Esophagus squamous epithelium (tissue), 5 donors: ENCODE measurements at places on chromosomes 5 and 9.

GRCh38 chr5:128596071-128596470 lies 58.0 kb upstream of the FBN2 start:
- no peak for DNase-seq

- no peak for DNase-seq
These were observed 72.7 kb upstream of the RNU6ATAC start for GRCh38 chr9:134236935-134237629.

GRCh38 chr5:97629276-97629675 lies 446.2 kb upstream of the RIOK2 start:
- no peak for DNase-seq

- no peak for DNase-seq
These were observed 7.5 kb upstream of the PHYHD1 start for GRCh38 chr9:128913048-128913900.

DNA sequence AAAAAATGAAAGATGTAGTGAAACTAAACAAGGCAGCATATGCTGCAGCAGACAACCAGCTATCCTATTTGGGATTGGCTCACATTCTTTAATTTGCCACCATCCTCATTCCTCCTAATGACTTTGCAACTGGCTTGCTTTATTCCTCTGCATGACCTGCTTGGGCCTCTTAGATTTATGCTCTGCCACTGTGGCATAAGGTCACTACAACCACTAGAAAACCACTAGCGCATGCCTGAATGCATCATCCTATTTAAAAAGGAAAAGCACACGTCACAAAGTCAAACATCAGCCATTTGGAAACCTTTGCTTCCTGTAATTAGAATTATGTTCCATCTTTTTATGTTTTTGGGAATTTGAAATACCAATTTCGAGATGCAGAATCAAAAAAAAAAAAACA lies 40.8 kb upstream of the CCDC152 start:
- DNase-seq: no peak

DNA sequence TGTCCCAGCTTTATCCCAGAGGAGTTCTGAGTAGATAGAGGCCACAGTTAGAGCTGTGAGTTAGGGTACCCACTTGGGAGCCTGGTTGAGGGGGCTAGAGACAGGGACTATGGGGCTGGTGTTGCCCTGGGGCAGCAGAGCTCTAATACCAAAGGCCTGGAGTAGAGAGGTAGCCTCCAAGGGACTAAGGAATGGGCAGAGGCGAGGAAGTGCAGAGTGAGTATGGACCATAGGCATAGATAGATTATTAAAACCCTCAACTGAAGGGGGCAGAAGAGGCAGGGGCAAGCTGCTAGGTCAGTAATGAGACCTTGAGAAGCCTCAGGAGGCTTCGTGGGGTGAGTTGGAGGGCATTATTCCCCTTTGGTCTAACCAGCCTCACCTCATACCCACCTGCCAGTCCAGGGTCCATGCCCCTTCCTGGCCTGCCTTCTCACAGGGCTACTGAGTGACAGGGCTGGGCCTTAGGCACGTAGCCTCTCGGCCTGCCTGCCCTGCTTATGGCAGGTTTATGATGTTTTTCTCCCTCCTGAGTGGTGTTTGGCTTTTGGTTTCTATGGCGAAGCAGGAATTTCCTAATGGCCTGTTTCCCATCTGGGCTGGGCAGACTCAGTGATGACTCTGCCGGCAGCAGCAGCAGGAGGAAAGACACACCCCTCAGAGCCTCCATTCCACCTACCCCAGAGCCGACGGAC lies 8.0 kb downstream of the PDLIM4 start:
- DNase-seq: no peak
